ENCODE measurements at places on chromosomes 4 and X.

DNA sequence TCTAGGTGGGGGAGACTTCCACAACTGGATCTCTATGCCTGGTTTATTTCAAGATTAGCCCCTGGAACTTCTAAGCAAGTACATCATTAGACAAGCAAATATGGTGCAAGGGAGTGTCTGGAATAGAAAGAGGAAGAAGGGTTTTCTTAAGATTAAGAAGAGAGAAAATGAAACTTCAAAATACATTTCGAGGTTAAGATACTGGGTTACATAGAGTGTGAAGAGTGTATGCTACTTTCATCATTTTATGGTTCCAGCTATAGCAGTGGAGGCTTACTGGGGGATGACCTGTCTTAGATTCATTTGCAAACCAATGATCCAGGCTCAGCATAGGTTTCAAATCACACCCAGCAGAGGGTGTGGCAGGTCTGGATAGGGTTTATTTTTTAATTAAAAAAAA, 144.4 kb upstream of the GATB start:
- DNase-seq = no peak

GRCh38 chr4:158121161-158121579, 51.7 kb downstream of the GASK1B start:
- DNase-seq = no peak

DNA sequence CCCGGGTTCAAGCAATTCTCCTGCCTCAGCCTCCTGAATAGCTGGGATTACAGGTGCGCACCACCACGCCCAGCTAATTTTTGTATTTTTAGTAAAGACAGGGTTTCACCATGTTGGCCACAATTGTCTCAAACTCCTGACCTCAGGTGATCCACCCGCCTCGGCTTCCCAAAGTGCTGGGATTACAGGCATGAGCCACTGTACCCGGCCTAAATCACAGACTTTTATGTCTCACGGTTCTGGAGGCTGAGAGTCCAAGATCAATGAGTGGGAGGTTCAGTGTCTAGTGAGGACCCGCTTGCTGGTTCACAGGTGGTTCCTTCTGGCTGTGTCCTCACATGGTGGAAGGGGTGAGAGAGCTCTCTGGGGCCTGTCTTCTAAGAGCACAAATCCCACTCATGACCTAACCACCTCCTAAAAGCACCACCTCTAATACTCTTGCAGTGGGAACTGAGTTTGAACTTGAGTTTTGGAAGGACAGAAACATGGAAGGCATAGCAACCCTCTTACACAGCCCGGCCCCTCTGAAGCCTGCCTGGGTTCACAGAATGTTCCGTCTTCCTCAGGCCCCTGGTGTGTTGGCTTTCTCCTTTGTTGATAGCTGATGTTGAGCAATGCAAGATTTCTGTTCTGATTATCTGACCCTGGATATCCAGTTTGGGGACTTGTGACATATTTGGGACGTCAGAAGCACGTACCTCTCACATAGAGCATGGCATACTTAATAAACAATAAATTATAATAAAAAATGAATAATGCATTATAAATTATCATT, 1.9 kb upstream of the AKAP17A start:
- no peak for DNase-seq

DNA sequence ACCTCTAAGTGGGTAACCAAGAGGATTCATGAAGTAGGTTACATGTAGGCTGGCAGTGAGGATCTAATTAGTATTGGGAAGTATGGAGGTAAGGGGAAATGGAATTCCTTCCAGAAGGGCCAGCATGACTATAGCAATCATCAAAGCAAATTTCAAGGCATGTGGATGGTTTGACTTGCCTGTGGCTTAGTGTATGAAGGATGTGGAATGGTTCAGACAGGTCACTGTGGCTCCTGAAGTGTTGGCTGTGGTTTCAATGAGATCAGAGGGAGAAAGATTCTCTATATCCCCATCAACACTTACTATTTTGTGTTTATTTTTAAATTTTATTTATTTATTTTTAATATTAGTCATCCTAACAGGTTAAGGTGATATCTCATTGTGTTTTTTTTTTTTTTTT, 121.6 kb upstream of the TBC1D9 start:
- DNase-seq = no peak

- DNase-seq = no peak
Measured at GRCh38 chr4:13296986-13297385, 187.2 kb downstream of the RAB28 start.

GRCh38 chr4:40750461-40751258, 905 bp downstream of the NSUN7 start:
- no peak for DNase-seq
